T1000 (cell line): ENCODE measurements at places on chromosomes 16 and 17.

GRCh38 chr17:30112794-30113193, 3.8 kb upstream of the NSRP1 start:
- DNase-seq: no peak

- no peak for DNase-seq
These were observed 13.1 kb downstream of the MPO start for GRCh38 chr17:58267347-58268324.

DNA sequence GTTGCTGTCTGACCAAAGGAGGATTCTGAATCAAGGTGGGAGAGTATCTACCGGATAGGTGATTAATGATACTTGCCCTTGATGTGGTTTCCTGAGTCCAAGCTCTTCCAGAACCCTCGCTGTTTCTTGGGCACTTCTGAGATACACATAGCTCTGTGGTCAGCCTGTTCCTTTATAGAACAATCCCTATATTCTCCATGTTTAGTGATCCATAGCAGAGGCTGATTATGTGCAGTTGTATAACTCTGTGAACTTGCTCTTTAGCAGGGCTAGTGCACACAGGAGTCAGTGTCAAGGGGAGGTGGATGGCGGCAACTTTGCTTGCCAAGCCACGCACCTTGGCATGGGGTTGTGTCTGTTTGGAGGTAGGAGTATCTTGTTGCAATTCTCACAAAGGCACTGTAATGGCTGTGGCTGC, 36.1 kb downstream of the ARL4D start:
- no peak for DNase-seq

GRCh38 chr16:19913340-19913645, 28.6 kb upstream of the GPRC5B start:
- DNase-seq: no peak

GRCh38 chr17:16820979-16821543, 131.0 kb downstream of the CCDC144A start:
- DNase-seq: no peak

DNA sequence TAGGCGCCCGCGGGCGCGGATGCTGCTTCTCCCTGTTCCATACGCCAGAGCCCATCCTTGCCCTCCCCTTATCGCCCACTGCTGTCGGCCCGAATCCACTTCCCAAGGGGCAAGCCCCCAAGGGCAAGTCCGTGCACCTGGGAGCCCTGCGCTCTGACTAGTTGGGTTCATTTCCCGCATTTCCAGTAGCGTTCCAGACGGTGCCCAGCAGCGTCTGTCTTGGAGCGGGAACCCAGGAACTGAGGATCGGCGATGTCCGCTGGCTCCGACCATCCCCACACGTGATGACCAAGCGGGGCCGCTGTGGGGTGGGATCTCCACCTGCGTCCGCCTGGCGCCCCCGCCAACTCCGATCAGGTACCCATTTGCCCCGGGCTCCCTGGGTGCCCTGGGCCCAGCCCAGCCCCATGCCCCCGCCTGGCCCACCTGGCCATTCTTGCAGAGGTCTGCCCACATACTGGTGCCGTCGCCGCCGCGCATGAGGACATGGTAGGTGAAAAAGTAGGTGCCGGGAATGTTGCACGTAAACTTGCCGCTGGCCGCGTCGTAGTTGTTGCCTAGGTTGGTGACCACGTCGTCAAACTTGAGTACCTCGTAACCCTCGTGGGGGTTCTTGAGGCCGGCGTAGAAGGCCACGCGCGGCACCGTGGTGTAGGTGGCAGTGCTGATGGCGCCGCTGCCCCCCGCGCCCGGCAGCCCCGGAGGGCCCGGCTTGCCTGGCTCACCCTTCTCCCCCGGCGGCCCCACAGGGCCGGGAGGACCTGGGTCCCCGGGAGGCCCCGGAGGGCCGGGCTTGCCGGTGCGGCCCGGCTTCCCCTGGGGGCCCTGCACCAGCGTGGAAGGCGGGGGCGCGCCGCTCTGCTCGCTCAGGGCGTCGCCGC, 837 bp downstream of the C1QL1 start:
- no peak for DNase-seq

GRCh38 chr17:49567871-49568694, 7.6 kb upstream of the NXPH3 start:
- DNase-seq: peak; percentile 68

DNA sequence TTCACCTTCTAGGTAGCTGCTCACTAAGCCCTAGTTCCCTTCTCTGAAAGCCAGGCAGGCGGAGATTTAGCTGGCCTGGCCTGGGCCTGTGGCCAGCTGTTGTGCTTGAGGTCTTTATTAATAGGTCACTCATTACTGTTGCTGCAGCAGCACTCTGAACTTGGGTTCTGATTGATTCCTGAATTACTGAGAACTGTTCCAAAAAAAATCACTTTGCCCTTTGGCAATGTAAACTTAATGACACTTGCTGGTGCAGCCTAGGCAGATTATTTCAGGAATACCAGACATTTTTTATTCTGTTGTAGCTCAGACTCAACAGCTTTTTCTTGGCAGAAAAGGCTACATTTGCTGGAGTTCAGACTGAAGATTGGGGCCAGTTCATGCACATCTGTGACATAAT, 2.7 kb downstream of the TOM1L1 start:
- no peak for DNase-seq
